B cell (primary cell): ENCODE measurements at places on chromosomes 1 and 21. TPM values are rescaled to one million over a fixed set of nuclear protein-coding genes. Genes with fewer than 3 reads are reported as not detected.

The BTG2 gene
- 505 and 508 TPM in 2 replicates for total RNA-seq

The PLPPR5 gene
- not detected in 2 replicates for total RNA-seq

The C1orf87 gene
- total RNA-seq: not detected in 2 replicates

The S100B gene
- not detected in 2 replicates for total RNA-seq

The CYP4Z1 gene
- total RNA-seq: not detected in 2 replicates

The BTF3L4 gene
- 32.7 and 33.8 TPM in 2 replicates for total RNA-seq

The TRNP1 gene
- 2.1 and 2.3 TPM in 2 replicates for total RNA-seq

The SLC9C2 gene
- total RNA-seq: not detected in 2 replicates

The CD5L gene
- total RNA-seq: 0.12 and 0.17 TPM in 2 replicates
